Cerebellum (tissue), 4 donors: ENCODE measurements at places on chromosomes 7 and 10. TPM values are rescaled to one million over a fixed set of nuclear protein-coding genes. Genes with fewer than 3 reads are reported as not detected.
A peak's percentile ranks its signal among the peaks of the same experiment; 100 is the strongest.

- DNase-seq = no peak
Observed at GRCh38 chr7:93592588-93593266, 18.2 kb upstream of the CALCR start.

GRCh38 chr7:156198277-156198676 is 386.0 kb upstream of the SHH start:
- no peak for DNase-seq

GRCh38 chr10:118662228-118663035 is 67.0 kb upstream of the PRLHR start:
- DNase-seq = no peak

Gene ELAPOR2
- 41.9 TPM for total RNA-seq

Gene C10orf67
- total RNA-seq = 0.54 TPM

DNA sequence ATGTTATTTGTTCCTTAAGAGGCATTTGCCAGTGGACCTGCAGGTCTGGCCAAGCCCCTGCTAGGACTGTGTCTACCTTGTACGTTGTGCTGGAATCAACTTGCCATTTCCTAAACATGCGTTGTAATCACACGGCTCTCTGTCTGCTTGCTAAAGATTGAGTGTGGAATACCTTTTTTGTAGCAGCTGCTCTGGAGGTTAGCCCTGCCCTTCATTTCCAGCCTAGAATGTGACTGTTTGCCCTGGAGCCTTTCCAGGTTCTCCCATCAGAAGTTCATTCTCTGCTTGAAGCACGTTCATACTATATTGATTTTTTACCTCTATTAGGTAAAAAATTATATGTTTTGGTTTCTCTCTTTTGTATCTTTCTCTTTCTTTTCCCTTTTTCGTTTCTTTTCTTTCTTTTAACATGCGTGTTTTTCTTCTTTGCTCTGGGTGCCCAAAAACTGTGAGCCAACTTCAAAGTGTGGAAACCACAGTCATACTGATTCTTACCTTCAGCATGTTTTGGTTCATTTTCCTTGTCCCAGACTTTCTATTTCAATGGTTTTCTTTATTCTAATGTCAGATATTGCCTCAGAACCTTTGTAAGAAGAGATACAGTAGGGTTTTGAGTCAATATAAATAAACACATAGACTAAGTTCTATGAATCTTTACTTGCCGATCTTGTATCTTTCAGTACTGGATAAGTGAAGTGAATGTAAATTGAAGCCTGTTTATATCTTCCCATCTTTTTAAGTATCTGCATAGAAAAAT is 111.9 kb upstream of the RPA3 start:
- peak; percentile 9 for DNase-seq

DNA sequence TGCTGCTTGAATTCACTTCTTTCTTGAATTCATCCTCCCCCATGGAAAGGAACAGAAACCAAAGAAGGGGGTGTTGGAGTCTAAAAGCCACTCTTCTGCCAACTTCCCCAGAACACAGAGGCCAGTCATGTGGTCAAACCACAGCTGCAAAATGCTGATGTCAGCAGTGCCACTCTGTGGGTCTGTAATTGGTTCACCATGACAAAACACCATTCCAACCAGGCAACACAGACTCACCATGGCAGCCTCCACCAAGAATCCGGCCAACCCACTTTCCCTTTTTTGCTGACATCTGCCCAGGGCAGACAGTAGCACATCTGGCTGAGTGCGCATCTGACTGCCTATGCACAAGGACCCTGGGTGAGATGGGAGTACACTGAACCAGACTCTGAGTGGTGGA is 16.8 kb downstream of the OSBPL3 start:
- DNase-seq = peak; percentile 2

DNA sequence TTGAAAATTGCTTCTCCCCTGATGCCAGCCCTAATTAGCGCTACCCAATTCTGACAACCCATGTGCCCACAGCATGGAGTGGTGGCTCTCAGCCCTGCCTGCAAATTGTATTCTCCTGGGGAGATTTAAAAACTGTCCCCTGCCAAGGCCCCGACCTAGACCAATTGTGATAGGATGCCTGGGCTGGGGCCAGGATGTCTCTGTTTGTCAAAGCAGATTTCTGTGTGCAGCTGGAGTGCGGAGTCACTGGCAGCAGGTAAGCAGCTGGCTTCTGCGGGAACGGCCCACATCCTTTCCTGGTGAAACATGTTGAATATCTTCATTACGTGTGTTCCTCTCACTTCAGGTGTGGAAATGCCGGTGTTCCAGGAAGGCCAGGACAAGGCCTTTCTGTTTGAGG is 238.6 kb downstream of the WDR37 start:
- DNase-seq = no peak
